ENCODE measurements at places on chromosomes 2 and 18.

DNA sequence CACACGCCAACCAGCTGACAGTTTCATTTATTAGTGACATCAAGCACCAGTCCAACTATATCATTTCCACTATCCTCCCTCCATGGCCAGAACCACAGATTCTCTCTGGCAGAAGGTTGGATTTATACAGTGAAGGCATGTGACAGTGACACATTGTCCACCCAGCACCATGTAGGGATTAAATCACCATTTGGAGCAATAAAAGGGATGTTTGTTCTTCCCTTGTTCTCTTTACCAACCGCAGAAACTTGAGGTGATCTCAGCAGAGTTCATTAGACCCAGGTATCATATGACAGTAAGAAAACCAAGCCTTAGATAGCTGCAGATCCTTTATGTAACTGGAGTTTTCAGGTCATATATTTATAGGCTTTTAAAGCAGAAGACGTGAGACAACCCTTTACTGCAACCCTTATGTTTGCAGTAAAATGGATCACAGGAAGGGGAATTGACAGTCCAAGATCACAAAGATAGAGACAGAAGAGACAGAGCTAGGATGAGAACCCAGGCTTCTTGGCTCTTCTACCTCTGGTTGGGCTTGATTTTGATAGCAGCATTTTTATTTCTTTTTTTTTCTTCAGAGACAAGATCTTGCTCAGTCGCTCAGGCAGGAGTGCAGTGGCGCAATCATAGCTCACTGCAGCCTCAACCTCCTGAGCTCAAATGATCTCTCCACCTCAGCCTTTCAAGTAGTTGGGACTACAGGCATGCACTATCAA is 80.1 kb downstream of the XDH start:
- no peak for DNase-seq

- DNase-seq, result no peak
These were observed 227.4 kb downstream of the MBD2 start for GRCh38 chr18:53997064-53997463.

- DNase-seq, result no peak
These were observed 13.3 kb downstream of the MAL start for GRCh38 chr2:95038635-95039298.

GRCh38 chr2:160308915-160309314 is 108.8 kb upstream of the ITGB6 start:
- no peak for DNase-seq

- no peak for DNase-seq
These were observed 27.4 kb downstream of the HPCAL1 start for GRCh38 chr2:10329880-10330699.

- DNase-seq, result no peak
These were observed 324.1 kb upstream of the THUMPD2 start for GRCh38 chr2:40103163-40103562.

GRCh38 chr2:64792995-64793639 is 139.4 kb upstream of the SERTAD2 start:
- no peak for DNase-seq

DNA sequence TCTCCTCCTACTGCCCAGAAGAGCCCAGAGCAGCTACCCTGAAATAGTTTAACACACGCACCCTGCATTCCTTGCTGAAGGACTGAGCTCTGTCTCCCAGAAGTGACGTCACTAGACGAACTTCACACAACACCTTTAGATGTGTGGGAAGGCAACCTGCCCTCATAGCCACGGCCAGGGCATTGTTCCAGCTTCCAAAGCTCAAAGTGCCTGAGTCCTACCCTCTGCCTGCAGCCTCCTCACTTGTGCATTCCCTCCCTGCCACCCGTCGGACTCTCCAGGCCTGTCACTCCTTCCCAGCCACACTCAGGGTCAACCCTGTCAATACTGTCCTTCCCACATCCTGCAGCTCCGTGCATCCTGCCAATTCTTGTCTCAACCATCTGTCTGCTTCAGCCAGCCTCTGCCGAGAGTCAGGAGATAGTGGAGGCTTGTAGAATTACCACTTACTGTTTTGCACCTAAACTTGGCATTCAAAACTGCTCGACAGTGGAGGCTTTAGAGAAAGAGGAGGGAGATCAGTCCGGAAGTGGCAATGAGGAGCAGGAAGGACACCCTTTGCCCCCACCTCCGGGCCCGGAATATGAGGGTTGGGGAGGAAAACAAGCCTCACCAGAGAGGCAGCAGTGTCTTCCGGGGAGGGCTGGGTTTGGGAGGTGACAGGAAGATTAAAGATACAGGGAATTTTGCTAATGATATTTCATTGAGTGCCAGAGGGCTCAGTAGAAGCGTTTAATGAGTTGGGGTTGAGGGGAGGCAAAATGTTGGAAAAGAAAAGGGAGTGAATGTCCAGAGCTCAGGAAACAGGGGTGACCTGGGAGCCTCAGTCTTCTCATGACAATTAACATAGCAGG is 72.3 kb upstream of the ATG16L1 start:
- DNase-seq, result no peak

GRCh38 chr2:156309917-156310316 is 22.6 kb downstream of the NR4A2 start:
- no peak for DNase-seq

- DNase-seq, result no peak
These were observed 157.6 kb downstream of the HAUS1 start for GRCh38 chr18:46261799-46262198.

DNA sequence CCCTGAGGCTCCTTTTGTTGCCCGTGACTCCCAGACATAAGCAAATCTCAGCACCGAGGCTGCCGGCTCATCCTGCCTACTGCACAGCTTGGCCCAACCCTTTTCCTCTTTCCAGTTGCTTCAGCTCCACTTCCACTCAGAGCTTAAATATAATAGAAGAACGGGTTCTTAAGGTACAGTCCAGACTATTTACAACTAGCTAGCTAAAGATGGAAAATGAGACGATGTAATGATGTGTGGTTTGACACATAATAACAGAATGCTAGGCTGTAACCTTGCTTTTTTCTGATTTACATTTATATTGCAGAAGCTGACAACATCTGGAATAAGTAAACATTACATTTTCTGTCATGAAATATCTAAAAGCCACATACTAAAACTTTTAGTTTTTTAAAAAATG is 26.9 kb upstream of the ATP9B start:
- DNase-seq, result no peak

- DNase-seq, result no peak
These were observed 370.7 kb upstream of the CYRIA start for GRCh38 chr2:17036361-17036760.

DNA sequence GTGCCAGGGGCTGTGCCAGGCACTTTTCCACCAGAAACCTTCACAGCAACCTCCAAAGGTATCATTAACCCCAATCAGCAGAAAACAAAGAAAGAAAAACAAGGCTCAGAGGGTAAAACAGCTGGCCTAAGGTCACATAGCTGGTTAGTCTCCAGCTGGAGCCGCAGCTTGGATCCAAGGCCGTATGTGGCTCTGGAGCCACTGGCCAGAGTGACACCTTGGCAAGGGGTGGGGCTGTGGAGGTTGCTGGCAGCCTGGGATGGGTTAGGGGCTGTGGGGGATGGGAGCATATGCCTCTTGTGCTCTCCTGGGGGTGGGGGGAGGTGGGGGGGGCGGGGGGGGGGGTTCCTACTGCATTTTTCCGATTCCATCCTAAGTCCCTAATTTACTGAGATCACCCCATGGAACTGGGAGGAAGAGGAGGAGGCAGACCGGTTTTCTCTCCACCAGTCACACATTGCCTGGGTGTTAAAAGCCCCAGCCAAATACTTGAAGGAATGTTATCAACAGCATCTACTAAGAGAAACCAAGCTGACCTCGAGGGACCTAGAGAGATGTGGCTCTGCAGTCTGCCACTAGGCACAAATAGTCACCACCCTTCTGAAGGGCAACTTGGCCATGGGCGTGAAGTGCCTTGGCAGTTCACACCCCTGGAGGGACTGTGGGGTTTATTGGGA is 8.0 kb downstream of the HAAO start:
- no peak for DNase-seq

DNA sequence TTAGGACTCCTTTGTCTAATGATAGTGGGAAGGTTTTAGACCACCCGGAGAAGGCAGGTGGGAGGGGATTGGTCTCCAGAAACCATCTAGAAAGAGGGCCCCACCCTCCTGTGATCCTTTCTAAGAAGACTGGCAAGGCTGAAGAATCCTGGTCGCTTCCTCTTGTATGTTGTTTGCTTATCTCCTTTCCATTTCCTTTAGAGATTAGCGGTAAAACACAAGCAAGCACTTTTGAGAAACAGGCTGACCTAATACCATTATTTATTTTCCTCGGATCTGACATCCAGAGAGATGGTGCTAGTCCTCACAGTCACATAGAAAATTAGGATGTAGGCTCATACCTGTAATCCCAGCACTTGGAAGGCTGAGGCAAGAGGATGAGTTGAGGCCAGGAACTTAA is 45.2 kb upstream of the SPRED2 start:
- no peak for DNase-seq

- DNase-seq, result no peak
These were observed 1.3 kb downstream of the CALCRL start for GRCh38 chr2:187446711-187447110.

DNA sequence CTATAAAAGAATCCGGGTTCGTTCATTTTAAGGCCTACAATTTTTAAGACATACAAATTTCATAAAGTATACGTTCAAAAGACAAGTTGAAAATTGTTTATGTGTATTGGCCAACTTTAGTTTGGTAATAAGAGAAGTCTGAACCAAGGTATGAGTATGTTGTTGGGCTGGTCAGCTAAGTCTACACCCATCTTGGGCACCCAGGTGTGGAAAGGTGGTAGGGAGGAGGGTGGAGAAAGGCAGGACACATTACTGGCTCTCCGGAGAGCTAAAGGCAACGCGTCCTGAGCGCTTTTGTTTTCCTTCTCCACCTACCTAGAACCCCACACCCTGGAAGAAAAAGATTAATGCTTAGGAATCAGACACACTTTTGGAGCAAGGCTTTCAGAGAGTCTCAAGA is 899 bp upstream of the PELI1 start:
- DNase-seq, result no peak

All from stimulated activated CD4-positive, alpha-beta T cell treated with anti-CD3 and anti-CD28 coated beads, Interleukin-1b, Interleukin-23, amount 100 ng/mL, for 4 hours (primary cell).